Muscle of leg (tissue), 16 donors: ENCODE measurements at places on chromosomes 7 and 10. TPM values are rescaled to one million over a fixed set of nuclear protein-coding genes. Genes with fewer than 3 reads are reported as not detected.

The GNG11 gene
- 34.5 TPM for total RNA-seq

DNA sequence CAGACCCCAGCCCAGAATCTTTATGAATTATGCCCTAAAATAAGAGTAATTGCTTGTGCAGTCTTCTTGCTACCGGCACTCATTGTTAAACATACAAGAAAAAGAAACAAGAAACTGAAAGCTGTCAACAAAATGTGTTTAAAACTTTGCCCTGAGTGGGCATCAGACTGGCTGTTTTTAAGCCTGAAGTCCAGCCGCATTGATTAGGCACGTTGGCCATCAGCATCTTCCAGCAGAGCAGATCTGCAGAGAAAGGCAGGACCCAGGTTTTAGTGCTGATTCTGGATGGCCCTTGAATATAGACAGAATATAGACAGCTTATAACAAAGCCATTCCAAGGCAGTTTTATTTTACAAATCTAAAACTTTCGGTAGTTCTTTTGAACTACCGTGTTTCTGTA lies 102.8 kb downstream of the POLL start:
- no peaks in the 10 kb centered on the region for H3K27me3 ChIP-seq
- peaks cover 2% of the 10 kb centered on the region for H3K4me1 ChIP-seq
- DNase-seq = no peak
- H3K27ac ChIP-seq = no peak overlapping the region

The MAGI2 gene
- 6.0 TPM for total RNA-seq

The CCDC3 gene
- 10.5 TPM for total RNA-seq

The VIPR2 gene
- 8.5 TPM for total RNA-seq
